ENCODE measurements at places on chromosomes 3 and 15.

DNA sequence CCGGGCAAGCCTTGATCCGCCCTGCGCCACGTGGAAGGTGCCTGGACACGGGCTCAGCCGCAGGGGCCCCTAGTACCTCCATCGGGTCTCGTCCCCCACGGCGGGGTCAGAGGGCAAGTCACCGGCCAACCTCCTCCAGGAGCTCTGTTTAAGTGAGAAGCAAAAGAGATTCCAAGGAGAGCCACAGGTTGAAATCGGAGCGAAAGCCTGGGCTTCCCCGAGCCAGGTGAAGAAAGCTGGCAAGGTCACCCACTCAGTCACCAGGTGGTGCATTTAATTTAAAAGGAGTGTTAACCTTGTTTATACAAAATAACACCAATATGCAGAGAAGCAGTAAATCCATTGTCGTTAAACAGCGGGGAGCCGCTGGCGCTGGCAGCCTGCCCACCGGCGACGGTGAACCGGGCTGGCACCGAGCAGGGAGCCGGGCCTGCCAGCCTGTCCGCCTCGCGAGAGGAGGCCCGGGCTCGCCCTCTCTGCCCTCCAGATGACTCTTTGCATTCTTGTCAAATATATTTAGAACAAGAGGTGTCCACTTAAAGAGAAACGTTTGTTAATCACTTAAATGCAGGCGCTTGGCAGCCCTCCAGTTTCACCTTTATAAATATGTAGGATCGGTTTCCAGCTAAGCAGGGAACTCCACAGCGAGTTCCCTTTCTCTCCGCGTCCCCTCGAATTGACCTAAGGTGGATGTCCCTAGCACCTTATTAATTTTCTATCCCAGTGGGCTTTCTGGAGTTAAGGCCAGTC, 277.3 kb upstream of the NR2F2 start:
- no peak for DNase-seq

DNA sequence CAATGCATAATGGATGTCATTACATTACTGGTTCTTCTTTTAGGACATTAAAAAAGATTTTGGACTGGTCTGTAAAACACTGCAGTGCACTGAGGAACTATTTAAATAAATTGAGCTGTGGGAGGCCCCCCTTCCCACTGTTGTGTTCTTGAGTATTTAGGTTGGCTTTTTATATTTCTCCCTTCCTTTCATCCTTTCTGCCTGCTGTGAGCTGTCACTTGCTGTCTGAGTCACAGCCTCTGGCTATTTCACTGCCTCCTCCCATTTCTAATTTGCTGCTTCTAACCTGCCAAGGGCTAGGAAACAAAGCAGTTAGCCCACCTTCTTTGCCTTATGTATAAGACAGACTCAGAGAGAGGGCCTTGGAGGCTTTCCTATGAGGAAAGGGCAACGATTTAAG, 89.0 kb upstream of the FNDC3B start:
- DNase-seq: no peak

GRCh38 chr15:51649659-51650521, 27.3 kb upstream of the DMXL2 start:
- DNase-seq: peak; percentile 44

DNA sequence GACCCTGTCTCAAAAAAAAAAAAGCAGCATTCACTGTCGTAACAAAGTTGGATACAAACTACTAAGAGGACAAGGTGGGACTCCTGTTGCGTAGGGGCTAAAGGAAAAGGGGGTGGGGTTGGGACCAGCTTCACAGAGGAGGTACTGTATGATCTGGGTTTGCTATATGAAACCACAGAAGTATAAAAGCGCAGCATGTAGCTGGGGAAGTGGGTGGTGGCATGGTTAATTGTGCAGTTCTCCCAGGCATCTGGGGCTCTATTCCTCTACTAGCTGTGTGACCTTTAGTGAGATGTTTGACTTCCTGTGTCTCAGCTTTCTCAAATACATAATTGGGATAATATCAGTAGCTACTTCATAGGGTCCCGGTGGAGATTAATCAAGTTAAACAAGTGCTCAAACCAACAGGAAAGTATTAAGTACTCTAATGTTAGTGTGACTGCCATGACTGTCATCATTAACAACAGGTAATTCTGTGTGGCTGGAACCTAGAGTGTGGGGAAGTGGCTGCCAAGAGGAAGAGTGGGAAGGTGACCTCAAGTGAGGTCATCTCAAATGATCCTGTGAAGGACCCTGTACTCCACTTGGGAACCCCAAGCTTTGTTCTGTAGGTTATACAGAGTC, 11.5 kb downstream of the PARP16 start:
- no peak for DNase-seq

GRCh38 chr3:60010781-60011180, 961.0 kb upstream of the CFAP20DC start:
- DNase-seq: peak; percentile 20

DNA sequence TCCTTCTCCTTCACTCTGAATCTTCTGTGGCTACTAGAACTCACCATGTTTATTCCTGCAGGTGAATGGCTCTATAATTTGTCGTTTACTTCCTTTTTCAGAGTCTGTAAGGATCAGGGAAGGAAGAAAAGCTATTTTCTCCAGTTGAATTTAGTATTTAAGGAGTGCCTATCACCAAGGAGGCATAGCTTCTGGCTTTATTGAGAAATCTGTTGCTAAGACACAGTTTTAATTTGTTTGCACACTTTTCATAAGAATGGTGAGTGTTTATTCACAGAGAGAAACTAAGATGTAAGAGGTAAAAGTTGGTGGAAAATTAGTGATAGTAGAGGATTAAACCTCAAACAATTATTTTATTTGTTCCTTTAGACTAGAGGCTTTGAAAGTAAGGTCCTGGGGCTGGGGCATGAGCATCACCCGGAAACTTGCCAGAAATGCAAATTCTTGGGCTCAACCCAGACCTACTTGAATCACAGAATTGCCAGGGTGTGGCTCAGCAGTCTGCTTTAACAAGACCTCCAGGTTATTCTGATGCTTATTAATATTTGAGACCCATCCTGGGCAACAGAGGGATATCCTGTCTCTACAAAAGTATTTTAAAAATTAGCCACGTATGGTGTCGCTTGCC, 461.3 kb downstream of the AGBL1 start:
- DNase-seq: no peak

DNA sequence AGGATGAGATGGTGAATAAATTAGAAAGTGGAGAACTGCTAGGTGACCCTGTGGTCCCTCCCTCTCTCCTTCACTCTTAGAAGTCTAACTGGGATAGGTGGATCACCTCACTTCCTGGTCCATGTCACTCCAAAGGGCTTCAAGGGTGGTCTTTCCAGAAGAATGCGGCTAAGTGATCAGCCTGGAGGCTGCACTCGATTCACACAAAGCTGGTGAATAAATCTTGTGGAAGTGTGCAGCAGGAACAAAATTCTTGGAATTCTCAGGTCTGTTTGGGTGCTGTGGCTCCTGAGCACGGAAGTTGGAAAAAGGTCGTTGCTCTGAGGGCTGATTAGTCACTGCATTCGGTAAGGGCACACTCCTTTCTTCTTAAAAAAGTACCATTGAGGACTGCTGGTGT, 46.3 kb downstream of the GASK1A start:
- DNase-seq: no peak

- DNase-seq: no peak
These were observed 121.3 kb downstream of the STAC start for GRCh38 chr3:36501616-36502015.

- no peak for DNase-seq
These were observed 48.2 kb downstream of the ANXA2 start for GRCh38 chr15:60349589-60349988.

DNA sequence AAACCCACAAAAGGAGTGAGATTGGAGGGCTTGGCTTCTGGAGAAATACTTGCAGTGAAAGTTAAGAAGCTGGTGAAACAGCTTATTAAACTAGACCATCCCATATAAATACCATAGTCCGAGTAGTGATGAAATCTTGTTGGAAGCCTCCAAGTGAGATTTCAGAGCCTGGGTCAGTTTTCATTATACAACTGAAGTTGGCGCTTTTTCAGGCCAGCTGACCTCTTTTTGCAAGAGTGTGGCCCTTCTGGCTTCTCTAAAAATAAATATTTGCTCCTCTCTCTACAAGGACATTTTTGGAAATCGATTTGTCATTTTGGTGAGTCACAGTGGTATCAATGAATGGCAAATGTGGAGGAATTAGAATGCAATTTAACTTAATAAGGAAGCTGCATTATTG, 51.2 kb upstream of the THRB start:
- no peak for DNase-seq

DNA sequence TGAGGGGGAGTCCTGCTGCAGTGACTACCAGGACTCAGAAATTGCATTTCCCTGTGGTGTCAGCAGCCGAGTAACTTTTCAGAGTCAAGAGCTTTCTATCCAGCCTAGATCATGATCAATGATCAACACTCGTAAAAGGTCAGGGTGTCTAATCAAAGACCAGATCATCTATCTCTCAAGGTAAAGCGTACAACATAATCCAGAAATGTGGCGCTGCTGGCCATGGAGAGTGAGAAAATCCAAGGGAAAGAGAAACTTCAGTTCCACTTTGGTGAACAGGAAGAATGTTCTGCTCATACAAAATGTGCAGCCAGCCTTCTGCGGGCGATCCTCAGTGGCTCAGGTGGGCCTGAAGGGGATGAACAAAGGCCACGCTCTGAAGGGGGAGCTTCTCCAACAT, 1005.8 kb upstream of the NR2F2 start:
- DNase-seq: no peak

DNA sequence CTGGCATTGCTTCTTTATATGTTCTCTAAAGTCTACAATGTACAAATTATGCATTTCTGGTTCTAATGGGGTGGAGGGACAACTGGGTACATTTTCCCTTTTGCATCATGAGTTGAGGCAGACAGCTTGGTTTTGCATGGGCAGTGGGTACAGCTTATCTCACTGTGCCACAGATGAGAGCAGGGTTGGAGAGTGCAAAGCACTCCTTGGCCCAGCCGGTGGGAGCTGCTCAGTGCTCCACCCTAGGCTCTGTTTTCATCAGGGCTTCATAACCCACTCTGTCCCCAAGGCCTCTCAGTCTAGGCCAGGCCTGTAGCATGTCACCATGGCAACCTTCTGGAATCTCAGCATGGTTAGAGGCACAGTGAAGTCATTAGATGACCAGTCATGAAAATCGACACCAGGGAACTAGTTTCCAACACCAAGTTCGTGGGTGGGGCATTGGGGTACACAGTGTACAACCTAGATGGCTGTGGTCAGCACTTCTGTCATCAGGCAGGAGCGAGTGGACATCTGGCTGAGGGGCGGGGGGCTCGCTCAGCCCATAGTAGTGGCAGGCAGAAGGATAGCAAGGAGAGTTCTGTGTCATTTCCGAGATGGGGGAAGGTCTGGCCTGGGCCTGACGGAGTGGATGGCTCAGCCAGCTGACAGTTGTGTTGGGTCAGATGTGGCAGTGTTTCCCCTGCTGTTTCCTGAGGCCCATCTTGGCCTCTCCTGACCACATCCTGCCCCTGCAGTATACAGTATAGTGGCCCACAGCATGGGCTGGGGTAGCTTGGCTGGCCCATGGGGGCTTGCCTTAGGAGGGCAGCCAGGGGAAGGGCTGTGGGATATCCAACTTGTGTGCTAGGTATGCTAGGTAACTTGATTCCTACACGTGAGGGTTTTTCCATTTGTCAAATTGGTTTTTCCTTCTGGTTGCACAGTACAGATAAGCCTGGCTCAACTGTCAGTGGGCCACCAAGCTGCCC, 75.7 kb upstream of the PRR23C start:
- DNase-seq: no peak

GRCh38 chr3:194245975-194246561, 105.1 kb downstream of the CPN2 start:
- DNase-seq: no peak

DNA sequence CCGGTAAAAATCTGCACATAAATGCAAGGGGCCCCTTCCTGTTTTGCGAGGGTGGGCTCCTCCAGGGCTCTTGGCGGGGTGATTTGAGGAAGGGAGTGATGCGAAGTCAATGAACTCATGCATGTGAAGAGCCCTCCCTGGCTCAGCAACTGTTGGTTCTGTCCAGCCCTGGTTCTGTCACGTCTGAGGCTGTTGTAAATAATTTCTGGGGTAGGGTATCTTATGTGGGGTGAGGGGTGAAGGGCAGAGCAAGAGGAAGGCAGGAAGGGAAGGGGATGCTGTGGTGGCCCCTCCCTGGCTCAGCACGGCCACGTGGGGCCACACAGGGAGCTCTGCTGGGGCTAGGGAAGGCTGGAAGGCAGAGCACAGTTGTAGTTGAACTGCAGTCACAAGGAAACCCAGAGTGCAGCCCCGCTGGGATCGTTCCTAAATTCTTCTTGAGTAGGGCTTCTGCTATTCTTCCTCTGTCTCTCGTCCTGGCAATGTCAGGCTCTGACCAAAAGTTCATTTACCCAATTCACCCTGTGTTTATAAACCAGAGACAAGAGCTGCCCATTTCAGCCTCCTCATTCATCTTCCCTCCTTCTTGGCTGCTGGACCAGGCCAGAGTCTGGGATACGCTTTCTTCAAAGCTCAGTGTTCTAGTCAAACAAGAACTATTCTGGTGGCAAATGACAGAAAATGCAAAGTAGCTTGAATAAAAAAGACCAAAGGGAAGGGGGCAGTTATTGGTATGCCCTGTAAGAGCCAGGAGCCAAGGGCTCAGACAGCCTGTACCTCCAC, 14.8 kb upstream of the TOPBP1 start:
- no peak for DNase-seq

DNA sequence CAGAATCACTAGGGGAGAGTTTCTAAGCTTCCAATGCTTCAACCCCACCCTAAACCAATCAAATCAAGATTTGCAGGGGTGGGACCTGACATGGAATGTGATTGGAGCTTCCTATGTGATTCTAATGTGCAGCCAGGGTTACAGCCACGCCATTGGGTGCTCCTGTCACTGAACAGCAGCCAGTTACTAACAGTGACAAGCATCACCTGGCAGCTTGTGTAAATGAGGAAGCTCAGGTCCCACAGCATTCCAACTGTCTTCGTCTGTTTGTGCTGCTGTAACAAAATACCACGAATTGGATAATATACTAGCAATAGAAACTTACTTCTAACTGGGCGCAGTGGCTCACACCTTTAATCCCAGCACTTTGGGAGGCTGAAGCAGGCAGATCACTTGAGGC, 294.9 kb downstream of the SHQ1 start:
- DNase-seq: no peak

DNA sequence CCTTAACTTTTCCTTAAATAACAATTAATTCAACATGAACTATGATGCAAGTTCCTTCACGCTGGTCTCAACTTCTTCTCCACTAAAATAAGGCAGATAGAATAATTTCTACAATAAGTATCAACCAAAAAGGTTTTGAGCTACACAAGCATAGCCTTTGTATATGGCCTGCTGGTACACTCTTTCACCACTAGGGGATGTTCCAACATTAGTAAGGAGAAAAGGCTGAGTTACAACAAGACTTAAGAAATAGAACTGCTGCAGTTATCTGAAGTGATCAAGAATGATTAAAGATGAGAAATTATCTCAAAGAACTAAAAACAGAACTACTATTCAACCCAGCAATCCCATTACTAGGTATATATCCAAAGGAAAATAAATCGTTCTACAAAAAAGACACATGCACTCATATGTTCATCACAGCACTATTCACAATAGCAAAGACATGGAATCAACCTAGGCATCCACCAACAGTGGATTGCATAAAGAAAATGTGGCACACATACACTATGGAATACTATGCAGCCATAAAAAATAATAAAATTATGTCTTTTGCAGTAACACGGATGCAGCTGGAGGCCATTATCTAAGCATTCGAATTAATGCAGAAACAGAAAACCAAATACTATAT, 14.4 kb downstream of the ATP13A3 start:
- DNase-seq: no peak

- no peak for DNase-seq
These were observed 1.7 kb downstream of the PAK2 start for GRCh38 chr3:196741249-196741889.

- no peak for DNase-seq
These were observed 373.8 kb downstream of the EPHB1 start for GRCh38 chr3:135168822-135169221.
